ENCODE measurements at places on chromosomes 7 and 10. TPM values are rescaled to one million over a fixed set of nuclear protein-coding genes. Genes with fewer than 3 reads are reported as not detected.

GRCh38 chr7:18792871-18793595, 297.5 kb downstream of the HDAC9 start:
- H3K4me3 ChIP-seq, result no peak overlapping the region
- no peak for DNase-seq
- no peaks in the 10 kb centered on the region for H3K4me1 ChIP-seq
- H3K27ac ChIP-seq, result peak overlapping the region; percentile 6
- no peaks in the 10 kb centered on the region for H3K27me3 ChIP-seq

- DNase-seq, result no peak
- no peak overlapping the region for H3K4me3 ChIP-seq
- H3K27me3 ChIP-seq, result peaks cover 11% of the 10 kb centered on the region
- peaks cover 6% of the 10 kb centered on the region for H3K4me1 ChIP-seq
These were observed 22.5 kb downstream of the TMEM72 start for GRCh38 chr10:44933451-44934321.

DNA sequence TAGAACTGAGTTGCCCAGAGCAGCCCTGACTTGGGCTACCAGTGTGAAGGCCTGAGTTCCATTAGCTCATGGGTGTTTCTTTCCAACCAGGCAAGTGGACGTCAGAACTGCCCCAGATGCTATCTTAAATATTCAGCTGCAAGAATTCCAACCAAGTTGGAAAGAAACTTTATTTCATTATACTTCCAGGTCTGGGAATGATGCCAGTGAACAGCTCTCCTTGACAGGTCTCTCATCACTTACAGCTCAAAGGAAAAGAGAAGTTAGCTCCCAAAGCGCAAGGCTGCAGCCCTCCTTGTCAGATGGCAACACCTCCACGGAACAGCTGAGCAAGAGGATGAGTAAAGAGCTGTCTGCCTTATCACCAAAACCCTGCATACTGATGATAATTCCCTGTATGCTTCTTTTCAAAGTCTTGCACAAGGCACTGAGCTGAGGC, 255.5 kb upstream of the AOAH start:
- peaks cover 24% of the 10 kb centered on the region for H3K36me3 ChIP-seq
- no peak overlapping the region for H3K4me3 ChIP-seq
- DNase-seq, result no peak
- peaks cover 19% of the 10 kb centered on the region for H3K4me1 ChIP-seq
- H3K27me3 ChIP-seq, result no peaks in the 10 kb centered on the region

GRCh38 chr10:34018784-34019183, 684.3 kb upstream of the NRP1 start:
- no peak overlapping the region for H3K4me3 ChIP-seq
- DNase-seq, result no peak
- H3K27ac ChIP-seq, result no peak overlapping the region
- H3K36me3 ChIP-seq, result no peaks in the 10 kb centered on the region
- peaks cover 5% of the 10 kb centered on the region for H3K27me3 ChIP-seq

DNA sequence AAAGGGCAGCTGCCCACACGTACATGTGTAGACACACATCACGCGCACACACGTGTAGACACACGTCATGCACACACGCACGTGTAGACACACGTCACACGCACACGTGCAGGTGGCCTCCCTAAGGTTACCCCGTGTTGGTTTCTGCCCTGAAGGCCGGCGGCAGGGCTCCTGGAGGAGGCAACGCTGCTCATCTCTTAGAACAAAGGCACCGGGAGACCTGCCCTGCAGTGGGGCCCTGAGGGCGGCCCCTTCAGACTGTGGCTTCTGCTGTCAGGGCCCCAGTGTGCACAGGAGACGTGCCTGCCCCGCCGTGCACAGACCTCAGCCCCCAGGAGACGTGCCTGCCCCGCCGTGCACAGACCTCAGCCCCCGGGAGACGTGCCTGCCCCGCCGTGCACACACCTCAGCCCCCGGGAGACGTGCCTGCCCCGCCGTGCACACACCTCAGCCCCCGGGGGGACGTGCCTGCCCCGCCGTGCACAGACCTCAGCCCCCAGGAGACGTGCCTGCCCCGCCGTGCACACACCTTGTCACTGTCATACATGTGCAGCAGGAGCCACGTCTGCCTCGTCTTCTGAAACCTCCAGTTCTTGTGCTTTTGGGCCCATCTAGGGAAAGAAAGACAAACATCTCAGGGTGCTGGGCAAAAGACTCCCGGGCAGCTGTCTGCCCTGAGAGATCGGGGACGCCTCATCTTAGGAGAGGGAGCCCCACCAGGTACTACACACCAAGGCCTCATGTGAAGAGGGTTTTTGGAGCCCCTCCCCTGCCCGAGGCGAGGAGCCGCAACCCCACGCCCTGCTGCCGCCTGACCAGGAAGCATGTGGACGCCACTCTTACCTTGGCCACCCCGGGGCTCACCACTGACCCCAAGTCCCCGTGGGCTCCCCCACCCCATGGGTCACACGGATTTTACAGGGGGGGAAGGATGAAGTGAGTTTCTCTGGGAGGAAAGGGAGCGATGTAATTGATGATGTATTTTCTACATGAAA, 17.3 kb downstream of the CYP2W1 start:
- H3K36me3 ChIP-seq, result no peaks in the 10 kb centered on the region
- no peaks in the 10 kb centered on the region for H3K27me3 ChIP-seq
- H3K4me1 ChIP-seq, result no peaks in the 10 kb centered on the region
- no peak overlapping the region for H3K4me3 ChIP-seq
- H3K27ac ChIP-seq, result no peak overlapping the region

DNA sequence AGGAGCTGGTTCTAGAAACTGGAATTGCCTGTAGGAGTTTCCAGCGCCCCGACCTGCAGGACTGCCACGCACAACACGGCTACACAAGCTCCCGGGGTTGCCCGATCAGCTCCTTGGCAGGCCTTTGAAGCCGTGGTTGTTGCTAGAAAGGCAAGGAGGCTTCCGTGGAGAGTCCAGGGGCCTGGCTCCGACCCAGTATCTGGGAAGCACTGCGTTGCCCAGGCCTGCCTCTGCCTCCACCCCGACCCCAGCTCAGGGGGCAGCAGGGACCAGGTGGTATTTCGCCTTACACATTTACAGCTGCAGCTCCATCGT, 54.4 kb downstream of the PROSER2 start:
- H3K27me3 ChIP-seq, result no peaks in the 10 kb centered on the region
- no peak overlapping the region for H3K4me3 ChIP-seq
- peaks cover 33% of the 10 kb centered on the region for H3K4me1 ChIP-seq
- H3K36me3 ChIP-seq, result no peaks in the 10 kb centered on the region
- DNase-seq, result no peak

- no peak overlapping the region for H3K27ac ChIP-seq
- H3K27me3 ChIP-seq, result no peaks in the 10 kb centered on the region
- no peaks in the 10 kb centered on the region for H3K36me3 ChIP-seq
- no peak overlapping the region for H3K4me3 ChIP-seq
- DNase-seq, result no peak
These were observed 104.9 kb upstream of the KCND2 start for GRCh38 chr7:120168066-120168465.

The NODAL gene
- total RNA-seq, result not detected

The ZKSCAN1 gene
- total RNA-seq, result 196 TPM
